ENCODE measurements at places on chromosomes 11 and 22.

GRCh38 chr11:84833488-84834088 lies 793.6 kb downstream of the DLG2 start:
- no peak for DNase-seq

DNA sequence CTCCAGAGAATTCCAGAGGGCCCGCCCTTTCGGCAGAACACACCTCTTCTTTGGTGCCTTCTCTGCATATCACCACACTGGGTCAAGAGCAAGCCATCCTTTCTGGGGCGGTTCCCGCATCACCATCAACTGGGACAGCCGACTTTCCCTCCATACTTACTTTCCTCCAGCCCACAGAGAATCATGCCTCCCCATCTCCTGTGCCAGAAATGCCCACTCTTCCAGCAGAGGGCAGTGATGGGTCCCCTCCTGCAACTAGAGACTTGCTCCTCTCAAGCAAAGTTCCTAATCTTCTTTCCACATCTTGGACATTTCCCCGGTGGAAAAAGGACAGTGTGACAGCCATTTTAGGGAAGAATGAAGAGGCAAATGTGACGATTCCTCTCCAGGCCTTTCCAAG lies 157.7 kb downstream of the C11orf91 start:
- no peak for DNase-seq

DNA sequence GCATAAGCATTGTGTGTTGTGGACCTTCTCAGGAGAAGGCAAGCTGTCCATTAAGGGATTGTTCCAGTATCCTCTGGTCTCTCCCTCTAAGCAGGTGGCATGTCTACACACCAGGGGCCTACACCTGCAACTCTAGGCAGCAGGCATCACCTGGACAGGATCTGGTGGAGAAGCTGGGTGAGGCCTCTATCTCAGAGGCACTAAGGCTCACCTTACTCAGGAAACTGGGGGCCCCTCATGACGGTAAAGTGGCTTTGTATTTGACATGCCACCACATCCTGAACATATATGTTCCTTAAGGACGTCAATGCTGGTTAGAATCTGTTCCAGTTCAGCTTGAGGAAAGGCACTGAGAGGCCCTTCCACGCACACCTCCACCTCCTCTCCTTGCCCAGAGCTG lies 891.3 kb downstream of the OPCML start:
- DNase-seq: no peak

GRCh38 chr11:2793701-2794045 lies 91.9 kb downstream of the CDKN1C start:
- DNase-seq: no peak

DNA sequence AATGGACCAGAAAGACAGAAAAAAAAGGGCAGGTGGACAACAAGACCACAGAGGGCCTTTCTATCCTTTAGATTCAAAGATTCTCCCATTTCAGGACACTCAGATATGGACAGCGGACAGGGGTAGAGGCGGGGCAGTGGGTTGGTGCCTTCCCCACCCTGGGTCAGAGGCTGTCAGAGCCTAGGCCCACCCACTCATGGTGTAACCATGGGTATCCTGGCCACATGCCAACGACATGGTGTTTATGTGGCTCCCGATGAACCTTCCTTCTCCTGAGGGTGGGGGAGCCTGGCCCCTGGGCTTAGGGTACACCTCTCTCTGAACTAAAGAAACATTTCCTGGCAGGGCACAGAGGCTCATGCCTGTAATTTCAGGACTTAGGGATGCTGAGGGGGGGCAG lies 14.3 kb upstream of the P2RY2 start:
- DNase-seq: no peak

- DNase-seq: no peak
Observed at GRCh38 chr22:17336061-17336460, 33.2 kb upstream of the CECR2 start.

DNA sequence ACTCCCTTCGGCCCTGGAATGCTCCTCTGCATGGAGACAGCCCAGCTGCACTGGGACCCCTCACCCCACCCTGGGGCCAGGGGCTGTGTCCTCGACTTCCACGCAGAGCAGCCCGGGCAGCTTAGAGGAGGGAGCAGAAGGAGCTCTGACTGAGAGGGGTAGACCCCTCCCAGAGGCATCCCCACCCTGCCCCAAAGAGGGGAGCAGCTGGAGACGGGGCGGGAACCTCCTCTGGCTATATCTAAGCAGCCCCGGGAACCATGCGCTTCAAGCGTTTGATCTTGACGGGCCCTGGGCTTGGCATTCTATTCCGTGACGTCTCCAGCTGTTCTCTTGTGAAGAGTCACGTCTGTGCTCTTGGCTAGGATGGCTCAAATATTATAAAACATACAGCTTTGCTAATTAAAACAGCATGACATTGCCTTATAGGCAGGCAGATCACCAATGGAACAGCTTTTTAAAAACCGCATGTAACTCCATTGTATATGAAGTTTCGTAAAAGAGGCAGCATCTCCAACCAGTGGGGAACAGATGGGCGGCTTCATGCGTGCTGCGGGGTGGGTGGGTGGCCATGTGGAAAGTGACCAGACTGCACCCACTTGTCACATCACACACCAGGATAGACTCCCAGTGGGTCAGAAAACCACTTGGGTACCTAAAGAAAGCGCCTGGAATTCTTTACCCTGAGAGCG lies 7.7 kb downstream of the KCNQ1 start:
- DNase-seq: no peak

DNA sequence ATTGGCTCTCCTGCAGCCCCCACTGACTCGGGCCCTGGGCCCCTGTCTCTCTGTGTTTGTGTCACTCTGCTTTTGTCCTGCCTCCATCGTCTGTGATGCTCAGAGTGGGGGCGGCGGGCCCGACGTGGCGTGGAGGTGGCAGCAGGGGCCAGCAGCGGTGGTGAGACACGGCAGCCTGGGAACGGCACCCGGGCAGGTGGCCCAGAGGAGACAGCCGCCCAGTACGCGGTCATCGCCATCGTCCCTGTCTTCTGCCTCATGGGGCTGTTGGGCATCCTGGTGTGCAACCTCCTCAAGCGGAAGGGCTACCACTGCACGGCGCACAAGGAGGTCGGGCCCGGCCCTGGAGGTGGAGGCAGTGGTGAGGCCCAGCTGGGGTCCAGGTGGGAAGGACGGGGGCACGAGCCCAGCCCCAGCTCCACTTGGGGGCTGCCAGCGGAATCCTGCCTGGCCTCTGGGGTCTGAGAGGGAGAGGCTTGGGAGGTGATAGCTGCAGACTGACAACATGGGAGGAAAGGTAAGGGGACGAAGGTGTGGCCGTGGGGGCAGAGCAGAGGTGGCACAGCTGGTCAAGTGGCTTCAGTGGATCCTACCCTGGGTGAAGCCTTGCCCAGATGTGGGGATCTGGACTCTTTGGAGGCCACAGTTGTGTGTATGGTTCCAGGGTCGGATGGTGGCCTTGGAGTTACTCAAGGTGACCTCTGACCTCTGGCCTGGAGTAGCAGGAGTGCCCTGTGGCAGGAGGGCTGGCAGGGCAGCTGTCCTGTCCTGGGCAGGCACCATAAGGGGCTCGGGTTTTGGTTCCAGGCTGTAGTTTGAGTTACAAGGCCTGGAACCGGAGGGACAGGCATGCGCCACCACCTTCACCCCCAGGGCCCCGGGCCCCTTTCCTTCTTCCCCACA lies 16.2 kb downstream of the RELT start:
- no peak for DNase-seq

- no peak for DNase-seq
Observed at GRCh38 chr22:32075997-32076760, 33.1 kb downstream of the SLC5A1 start.

DNA sequence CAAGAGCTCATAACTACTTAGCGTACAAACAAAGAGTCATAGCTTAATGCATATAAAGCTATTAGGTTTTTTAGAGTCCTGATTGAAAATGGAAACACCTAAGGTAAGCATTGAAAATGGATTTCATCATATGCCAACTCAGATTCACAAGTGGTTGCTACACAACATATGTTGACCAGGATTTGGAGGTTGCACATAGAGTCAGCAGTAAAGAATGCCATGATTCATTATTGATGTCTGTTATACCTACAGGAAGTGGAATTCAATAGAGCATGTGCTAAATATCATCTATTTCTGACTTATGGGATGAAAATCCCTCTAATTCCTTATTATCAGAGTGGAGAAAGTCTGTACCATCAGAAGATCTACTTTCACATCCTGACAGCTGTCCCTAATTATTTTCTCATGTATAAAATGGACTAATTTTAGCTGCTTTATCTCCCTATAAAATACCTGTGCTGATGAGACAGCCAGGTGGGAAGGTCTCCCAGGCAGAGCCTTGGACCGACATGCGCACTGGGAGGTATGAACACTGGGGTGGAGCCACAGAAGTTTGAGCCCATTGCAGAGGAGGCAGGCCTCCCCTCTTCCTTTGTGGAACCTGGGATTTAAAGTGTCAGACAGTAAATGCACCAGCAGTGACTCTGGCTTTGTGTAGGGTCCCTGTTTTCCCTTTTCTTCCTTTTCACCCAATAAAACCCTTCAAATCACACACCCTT lies 204.2 kb downstream of the AASDHPPT start:
- DNase-seq: no peak

DNA sequence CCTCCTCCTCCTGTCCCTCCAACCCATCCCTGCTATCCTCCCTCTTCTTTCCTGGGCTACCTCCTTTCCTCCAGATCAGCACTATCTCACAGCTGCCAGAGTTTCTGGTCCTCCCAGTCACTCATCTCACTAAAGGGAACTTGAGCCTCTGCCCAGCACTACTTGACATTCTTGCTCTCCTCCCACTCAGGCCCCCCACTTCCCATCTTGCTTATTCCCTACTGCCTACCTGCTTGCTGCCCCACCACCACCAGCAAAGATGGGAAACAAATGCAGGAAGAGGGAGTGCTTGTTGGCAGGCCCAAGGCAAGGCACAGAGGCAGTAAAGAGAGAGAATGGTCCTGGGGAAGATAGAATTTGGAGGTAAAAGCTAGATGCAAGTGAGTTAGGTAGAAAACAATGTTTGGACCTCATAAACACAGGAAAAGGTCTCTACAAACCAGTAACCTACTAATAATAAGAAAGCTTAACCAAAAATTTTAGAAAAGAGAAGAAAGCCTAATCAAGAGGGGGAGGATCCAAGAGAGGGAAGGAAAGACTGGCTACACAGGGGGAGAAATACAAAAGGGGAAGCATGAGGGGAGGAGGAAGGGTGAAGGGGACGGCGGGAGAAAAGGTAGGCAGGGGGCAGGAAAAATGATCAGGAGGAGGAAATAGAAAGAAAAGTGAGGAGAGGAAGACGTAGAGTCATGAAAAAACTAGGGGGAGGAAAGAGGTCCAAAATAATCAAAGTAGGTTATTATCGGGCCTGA lies 63.6 kb downstream of the PAK1 start:
- no peak for DNase-seq

DNA sequence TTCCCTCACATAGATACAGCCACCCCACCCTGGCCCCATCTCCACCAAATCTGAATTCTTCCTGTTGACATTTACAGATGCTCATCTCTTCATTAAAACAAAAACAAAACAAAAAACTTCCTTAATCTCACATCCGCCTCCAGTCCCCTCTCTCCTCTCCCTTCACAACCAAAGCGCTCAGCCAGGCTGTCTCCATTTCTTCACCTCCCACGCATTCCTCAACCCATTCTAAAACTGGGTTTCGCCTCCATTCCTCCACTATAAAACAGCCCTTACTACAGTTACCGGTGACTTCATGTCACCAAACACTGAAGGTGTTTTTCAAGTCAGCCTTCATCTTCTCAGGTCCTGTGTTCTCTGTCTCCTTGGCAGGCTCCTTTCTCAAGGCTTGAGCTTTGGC lies 9.6 kb downstream of the BACE1-AS start:
- no peak for DNase-seq

DNA sequence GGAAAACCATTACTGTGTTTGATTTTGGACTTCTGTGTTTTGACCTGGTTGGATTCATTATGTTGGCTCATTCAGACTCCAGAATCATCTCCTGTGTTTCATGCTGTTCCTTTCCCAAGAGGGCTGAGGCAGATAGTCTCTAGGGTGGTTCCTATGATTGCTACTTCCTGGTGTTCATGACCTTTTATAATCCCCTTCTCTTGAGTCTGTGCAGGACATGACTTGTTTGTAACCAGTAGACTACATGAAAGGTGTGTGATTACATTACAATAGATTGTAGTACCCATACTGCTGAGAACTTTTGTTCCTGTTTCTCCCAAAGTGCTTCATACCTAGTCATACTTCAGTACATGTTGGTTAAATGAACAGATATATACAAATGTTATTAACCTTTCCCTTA lies 700.6 kb downstream of the METTL15 start:
- DNase-seq: no peak
